ENCODE measurements at places on chromosomes 12 and 14.
A peak's percentile ranks its signal among the peaks of the same experiment; 100 is the strongest.

DNA sequence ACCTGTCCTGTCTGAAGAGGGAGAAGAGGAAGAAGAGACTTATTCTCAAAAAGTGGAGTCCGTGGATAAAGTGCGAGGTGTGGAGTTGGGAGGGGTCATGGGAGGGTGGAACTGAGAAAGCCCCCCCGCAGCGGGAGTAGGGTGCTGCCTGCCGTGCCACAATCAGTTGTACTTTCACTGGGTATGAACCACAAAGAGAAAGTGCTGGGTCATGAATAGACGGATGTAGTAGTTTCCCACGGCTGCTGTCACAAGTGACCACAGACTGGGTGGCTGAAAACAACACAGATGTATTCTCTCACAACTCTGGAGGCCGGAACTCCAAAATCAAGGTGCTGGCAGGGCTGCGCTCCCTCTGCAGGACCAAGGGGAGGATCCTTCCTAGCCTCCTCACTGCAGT, 5.5 kb downstream of the DNAH10 start:
- DNase-seq, result no peak

DNA sequence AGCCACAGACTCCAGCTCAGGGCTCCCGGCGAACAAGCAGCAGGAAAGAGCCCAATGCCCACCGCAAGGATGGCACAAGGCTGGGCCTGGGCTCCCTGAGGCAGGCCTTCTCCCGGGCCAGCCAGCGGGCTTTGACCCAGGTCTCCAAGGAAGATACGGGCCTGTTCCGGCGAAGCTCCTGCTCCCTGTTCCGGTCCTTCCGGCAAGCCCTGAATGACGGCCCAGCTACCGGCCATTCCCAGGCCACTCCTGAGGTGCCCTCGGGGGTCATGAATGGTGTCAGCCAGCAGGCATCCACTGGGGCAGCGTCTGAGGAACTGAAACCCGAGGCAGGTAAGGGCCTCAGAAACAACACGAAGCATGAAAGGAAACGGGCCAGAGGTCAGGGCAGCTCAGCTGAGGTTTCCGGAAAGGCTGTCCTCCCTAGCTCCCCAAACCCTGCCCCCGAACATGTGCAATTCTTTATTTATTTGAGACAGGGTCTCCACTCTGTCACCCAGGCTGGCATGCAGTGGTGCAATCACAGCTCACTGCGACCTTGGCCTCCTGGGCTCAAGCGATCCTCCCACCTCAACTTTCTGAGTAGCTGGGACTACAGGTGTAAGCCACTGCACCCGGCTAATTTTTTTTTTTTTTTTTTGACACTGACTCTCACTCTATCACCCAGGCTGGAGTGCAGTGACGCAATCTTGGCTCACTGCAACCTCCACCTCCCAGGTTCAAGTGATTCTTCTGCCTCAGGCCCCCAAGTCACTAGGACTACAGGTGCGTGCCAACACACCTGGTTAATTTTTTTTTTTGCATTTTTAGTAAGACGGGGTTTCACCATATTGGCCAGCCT, 6.0 kb downstream of the EXOC3L4 start:
- DNase-seq, result peak; percentile 75

DNA sequence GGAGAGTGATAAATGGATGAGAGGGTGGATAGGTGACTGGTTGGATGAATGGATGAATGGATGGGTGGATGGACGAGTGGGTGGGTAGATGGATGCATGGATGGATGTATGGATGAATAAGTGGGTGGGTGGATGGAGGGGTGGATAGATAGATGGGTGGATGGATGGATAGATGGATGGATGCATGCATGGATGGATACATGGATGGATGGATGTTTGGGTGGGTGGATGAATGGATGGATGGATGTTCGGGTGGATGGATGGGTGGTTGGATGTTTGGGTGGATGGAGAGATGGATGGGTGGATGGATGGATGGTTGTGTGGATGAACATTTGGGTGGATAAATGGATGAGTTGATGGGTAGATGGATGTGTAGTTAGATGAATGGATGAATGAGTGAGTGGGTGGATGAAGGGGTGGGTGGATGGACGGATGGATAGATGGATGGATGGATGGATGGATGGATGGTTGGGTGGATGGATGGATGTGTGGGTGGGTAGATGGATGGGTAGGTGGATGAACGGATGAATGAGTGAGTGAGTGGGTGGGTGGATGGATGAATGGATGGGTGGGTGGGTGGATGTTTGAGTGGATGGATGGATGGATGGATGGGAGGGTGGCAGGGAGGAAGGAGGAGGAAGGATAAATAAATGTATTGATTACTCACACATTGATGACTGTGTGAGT, 9.7 kb upstream of the TMEM179 start:
- DNase-seq, result no peak

- no peak for DNase-seq
Observed at GRCh38 chr12:44703182-44703910, 172.8 kb downstream of the NELL2 start.

DNA sequence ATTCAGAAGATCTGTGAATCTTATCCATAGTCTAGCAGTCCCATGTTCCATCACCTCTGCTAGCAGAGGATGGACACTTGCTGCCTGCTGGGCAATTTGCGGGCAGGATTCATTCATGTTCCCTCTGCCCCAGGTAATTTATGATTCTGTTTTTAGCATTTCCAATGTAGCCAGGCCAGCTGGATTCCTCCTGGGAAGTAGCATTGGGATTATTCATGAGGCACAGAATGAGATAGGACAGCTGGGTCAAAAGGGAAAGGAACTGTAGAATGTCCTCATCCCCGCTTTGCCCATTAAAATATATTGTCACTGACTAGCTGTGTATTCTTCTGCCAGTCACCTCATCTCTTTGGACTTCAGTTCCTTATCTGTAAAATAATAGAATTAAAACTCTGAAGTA, 68.7 kb downstream of the SLC35F4 start:
- DNase-seq, result no peak

DNA sequence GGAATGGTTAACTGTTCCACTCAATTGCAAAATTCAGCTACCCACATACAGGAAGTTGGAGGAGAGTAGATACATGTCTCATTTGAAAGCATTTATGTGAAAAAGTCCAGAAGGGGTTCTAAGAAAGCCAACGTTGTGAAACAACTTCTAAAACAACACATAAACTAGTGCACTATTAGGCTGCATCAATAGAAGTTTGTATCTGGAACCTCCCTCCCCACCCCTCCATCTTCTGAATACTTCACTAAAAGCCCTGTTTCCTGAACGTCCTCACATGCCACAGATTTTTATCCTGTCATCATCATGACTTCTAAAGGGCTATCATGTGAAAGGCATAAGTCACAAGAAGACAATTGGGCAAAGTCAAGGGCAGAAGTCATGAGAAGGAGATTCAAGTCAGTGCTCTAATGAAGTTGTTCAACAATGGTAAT, 5.5 kb downstream of the KRT79 start:
- no peak for DNase-seq

DNA sequence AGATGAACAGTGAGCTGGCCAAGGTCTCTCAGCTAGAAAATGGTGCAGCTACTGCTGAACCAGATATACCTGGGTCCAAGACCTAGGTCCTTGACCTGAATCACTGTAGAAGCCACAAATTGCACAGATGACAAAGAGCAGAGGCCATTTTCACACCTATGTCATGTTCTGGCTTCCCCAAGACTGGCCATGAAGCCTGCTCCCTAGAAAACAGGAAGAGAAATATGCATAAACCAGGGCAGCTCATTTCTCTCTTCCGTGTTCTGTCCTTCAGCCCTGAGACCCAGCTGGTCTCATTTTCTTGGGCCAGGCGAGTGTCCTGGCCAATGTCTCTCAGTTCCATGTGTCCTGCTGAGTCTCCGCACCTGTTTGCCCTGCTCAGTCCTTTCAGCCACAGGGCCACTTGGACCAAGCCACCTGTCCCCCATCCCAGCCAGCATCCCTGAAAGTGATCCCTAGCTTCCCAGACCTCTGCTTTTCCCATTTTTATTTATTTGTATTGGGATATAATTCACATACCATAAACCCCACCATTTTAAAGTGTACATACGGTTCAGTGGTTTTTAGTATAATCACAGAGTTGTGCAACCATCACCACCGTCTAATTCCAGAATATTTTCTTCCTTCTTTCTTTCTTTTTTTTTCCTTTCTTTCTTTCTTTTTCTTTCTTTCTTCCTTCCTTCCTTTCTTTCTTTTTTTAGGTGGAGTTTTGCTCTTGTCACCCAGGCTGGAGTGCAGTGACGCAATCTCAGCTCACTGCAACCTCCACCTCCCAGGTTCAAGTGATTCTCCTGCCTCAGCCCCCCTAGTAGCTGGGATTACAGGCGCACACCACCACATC, 27.0 kb downstream of the P2RX7 start:
- no peak for DNase-seq

DNA sequence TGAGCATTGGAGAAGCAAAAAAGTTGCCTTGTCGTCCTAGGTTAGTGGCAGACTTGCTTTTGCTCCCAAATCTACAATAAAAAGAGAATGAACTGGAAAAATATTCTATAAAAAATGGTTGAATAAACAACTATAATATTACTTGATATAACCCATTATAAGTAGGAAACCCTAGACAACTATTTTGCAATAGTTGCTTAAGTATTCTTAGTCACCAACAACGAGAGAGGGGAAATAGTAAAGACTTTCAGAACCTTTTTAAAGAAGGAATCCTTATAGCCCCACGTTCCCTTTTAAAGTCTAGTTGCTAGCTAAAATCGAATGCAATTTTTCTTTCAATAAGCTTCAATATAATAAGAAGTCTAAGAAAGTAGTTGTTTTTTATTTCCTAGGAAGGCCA, 17.5 kb downstream of the AQP6 start:
- DNase-seq, result no peak

DNA sequence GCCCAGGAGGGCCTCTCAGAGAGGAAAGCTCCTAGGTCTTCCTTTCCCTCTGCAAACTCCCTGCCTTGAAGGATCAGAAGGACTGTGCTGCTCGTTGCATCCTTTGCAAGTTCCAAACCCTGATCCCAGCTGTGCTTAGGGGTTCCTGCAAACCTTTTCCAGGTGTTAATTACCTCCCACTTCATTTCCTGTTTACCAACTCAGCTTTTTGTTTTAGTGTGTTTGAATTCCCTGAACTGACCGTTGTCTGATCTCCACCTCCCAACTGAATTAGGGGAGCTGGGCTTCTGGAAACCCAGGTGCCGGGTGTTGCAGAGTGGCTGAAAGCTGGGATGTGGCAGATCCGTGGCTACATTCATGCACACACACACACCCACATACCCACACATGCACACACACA, 20.6 kb upstream of the BDKRB1 start:
- no peak for DNase-seq

DNA sequence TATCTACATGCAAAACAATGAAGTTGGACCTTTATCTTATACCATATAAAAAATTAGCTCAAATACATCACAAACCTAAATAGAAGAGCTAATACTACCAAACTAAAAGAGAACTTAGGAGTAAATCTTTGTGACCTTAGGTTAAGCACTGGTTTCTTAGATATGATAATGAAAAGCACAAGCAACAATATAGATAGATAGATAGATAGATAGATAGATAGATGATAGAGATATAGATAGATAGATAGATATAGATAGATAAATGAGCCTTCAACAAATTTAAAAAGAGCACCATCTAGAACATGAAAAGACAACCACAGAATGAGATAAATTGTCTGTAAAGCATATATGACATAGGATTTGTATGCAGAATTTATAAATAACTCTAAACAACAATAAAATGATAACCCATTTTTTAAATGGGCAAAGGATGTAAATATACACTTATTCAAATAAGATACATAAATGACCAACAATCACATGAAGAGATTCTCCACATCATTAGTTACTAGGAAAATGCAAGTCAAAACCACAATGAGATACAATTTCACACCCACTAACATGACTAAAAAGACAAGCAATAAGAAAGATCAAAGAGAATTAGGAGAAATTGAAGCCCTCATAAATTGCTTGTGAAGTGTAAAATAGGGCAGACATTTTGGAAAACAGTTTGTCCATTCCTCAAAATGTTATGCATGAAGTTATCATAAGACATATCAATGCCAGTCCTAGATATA, 293.7 kb downstream of the BTG1 start:
- DNase-seq, result no peak

DNA sequence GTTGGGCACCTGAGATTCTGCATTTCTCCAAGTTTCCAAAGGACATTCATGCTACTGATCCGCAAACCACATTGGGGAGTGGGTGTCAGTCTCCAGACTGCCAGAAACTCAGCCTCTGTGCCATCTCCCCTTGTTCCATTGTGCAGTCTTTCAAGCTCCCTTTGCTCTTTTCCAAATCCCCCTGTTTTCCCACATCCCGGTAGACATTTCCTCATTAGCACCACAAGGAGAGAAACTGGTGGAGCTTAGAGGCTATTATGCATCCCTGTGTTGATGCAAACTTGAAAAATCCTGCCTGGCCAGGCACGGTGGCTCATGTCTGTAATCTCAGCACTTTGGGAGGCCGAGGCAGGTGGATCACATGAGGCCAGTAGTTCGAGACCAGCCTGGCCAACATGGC, 10.7 kb downstream of the CCDC63 start:
- DNase-seq, result no peak

DNA sequence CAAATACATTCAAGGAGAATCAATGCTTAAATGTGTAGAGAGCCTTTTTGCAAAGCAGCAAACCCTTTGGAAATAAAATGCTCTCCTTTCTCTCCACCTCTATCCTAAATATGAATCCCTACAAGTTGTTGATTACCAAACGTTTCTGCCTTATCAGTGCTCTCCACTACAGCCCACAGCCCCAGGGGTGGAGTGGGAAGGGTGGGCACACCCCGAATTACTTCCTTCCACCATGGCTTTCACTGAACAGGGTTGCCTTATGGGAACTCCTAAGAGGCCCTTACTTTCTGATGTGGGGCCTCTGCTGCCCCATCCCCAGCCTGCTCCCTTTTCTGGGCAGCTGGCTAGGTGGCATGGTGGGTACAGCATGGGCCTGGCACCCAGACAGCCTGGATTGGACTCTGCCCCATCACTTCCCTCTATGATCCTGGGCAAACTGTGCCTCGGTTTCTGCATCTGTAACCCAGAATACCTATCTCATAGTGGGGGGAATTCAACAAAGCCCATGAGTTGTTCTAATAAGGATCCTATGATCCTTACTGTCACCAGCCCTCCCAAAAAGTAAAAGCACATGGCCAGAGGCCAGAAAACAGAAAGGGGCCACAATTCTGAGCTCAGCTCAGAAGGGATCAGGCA, 16.1 kb downstream of the AK7 start:
- no peak for DNase-seq

GRCh38 chr14:97177635-97178034, 380.5 kb downstream of the VRK1 start:
- DNase-seq, result no peak

Data from islet precursor cell (in vitro differentiated cells).